ENCODE measurements at places on chromosomes 1 and 21. TPM values are rescaled to one million over a fixed set of nuclear protein-coding genes. Genes with fewer than 3 reads are reported as not detected.
A peak's percentile ranks its signal among the peaks of the same experiment; 100 is the strongest.

GRCh38 chr1:212438831-212439237, 6.1 kb downstream of the NENF start:
- DNase-seq = no peak

DNA sequence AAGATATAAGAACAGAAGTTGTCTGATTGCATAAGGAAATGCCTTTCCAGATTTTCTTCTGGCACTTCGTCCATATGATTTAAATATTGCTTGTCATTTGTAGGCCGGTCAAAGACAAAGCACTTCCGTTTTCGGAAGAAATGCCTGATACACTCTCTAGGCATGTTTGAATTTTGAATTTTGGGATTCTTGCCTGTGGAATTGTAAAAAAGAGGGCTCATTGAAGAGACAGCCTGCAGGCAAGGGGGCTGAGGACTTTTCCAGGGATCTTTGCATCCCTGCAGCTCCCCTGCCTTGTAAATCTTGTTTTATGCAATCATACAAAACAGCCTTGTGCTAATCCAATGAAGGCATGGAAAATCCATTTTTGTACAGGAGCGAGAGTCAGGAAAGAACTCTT, 7.4 kb downstream of the GBP4 start:
- no peak for DNase-seq

DNA sequence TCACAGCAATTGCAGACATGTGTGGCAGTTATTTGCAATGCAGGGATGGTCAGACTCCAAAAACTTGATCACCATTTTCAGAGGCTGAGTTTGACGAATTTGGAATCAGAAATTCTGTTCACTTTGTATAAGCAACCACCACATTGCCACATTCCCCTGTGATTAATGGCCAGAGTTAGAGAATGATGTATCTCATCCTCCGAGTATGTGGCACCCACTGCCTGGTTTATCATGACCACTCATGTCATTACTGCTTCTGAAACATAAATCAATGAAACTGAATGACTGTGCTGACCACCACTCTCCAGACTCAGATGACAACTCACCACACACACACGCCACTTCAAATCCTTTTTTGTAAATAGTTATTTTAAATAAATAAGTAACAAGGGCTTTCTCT, 66.6 kb upstream of the CACHD1 start:
- DNase-seq = no peak

- DNase-seq = no peak
These were observed 11.5 kb upstream of the HCRTR1 start for GRCh38 chr1:31605908-31606427.

- no peak for DNase-seq
These were observed 5.7 kb upstream of the COL6A2 start for GRCh38 chr21:46092026-46092764.

GRCh38 chr1:181587870-181588438, 104.6 kb downstream of the CACNA1E start:
- DNase-seq = no peak

- no peak for DNase-seq
These were observed 43.5 kb downstream of the CDC42 start for GRCh38 chr1:22096036-22096435.

DNA sequence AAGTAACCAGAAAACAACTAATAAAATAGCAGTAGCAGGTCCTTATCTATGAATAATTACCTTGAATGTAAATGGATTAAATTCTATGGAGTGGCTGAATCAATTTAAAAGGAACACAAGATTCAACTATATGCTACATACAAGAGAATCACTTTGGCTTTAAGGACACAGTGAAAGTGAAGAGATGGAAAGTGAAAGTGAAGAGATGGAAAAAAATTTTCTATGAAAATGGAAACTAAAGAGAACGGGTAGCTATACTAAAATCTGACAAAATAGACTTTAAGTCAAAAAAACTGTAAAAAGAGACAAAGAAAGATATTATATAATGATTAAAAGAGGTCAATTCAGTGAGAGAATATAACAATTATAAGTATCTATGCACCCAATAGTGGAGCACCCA, 54.7 kb downstream of the C1orf185 start:
- no peak for DNase-seq

GRCh38 chr1:147570907-147571306, 29.6 kb downstream of the BCL9 start:
- no peak for DNase-seq

GRCh38 chr1:168243636-168244212, 17.9 kb downstream of the SFT2D2 start:
- peak; percentile 11 for DNase-seq

- peak; percentile 44 for DNase-seq
These were observed 64.0 kb upstream of the HMCN1 start for GRCh38 chr1:185670187-185670627.

DNA sequence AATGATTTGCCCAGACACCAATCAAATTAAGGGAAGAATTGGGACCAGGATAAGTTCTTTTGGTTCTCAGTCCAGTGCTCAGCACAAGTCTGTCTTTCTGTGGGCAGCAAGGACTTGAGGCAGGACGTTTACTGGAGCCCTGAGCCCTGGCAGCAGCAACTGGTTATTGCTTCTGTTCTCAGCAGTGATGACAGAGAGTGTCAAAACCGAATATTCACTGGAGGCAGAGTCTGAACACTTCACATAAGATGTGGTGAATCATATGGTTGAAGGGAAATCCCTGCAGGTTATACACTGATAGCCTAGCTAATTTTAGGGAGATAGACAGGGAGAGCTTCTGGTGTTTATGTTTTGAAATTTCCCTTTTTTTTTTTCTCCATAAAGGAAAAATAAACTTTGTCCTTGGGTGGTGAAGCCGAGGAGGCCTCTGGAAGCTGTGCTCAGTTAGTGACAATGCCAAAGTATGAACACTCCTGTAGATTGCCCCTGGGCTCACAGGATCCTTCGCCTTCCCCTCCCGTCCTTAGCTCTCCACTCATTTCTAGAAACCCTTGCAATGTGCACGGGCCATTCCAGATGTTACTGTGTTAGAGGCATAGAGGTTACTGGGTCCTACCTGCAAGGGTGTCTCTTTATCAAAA, 26.3 kb upstream of the TSPAN2 start:
- no peak for DNase-seq

DNA sequence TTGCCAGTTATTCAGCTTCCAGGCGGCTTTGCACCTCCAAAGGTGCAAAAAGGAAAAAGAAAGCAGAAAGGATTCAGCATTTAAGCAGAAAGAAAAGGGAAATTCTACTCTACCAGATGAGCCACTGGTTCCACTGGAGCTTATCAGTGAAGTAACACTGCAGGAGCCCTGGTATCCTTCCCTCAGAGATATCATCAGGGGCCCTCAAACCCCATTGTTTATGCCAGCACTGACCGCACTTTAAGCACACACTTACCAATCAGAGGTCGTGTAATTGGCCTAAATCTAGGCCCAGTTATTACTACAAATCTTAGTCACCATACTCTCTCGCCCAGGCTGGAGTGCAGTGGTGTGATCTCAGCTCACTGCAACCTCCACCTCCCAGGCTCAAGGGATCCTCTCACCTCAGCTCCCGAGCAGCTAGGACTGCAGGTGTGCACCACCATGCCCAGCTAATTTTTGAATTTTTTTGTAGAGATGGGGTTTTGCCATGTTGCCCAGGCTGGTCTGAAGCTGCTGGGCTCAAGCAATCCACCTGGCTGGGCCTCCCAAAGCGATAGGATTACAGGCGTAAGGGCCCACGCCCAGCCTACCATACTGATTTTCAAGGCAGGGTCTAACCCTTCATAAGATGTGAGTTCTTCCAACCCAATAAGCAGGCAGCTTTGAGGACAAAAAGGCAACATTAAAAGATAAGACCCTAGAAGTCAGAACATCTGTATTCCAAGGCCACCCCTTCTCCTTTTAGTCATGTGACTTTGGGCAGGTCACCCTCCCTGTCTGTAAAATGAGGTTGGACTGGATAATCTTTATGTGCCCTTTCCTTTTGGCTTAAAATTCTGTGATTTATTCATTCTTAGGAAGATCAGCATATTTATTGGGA, 125.3 kb downstream of the SYT2 start:
- no peak for DNase-seq

DNA sequence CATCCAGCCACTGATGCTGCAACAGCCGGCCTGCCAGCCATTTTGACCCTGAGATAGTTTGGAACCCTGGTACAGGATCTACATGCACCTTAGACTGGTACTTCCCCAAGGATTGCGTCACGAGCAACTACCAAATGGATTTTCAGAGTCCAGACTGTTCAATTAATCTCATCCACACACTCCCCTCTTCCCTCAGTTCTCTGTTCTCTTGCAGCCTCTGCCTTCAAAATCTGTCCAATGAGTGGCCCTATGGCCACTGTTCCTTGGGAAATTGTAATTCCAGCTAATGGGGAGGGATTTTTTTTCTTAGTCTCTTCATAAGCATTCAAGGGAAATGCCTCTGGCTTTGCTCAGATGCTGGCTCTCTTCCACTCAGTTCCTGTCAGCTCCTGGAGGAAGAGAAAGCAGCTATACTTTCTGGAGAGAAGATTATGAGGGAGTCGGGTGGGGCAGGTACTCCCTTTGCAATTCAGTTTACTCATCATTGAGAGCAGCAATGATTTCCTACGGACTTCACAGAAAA, 19.8 kb upstream of the UAP1 start:
- DNase-seq = no peak

DNA sequence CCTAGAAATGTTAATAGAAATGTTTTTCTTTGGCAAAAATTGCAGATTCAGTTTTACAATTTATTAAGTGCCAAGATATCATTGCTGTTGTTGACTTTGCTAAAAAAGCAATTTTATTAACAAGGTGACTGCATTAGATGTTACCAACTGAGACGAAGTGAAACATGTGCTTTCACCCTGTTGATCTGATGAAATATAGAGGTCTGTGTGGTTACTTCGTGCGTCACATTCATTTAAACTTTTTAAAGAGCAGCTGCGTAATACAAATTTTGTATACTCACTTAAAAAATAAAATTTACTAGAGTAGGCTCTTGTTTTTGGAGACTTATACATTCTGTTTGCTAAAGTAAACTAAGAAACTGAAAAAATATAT, 465.7 kb downstream of the USP25 start:
- DNase-seq = no peak

- DNase-seq = no peak
These were observed 43.9 kb upstream of the SGIP1 start for GRCh38 chr1:66489972-66490601.

DNA sequence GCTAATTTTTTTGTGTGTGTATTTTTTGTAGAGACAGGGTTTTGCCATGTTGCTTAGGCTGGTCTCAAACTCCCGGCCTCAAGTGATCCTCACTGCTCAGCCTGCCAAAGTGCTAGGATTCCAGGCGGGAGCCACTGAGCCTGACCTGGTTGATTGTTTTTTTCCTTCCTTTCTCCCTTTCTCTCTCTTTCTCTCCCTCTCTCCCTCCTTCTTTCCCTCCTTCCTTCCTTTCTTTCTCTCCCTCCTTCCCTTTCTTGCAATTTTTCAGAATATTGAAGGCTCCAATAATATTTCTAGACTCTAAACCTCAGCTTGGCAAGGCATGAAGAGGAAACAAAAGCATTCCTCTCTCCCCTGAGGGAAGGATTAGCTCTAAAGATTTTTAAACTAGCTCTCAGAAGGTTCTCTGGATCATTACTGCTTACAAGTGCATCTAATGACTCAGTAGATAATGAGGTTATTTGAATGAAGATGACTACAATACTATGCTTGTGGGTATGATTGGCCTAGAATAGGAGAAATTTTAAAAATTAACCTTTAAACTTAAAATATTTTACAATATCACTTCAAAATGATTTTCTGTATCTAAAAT, 68.5 kb upstream of the GADD45A start:
- no peak for DNase-seq

DNA sequence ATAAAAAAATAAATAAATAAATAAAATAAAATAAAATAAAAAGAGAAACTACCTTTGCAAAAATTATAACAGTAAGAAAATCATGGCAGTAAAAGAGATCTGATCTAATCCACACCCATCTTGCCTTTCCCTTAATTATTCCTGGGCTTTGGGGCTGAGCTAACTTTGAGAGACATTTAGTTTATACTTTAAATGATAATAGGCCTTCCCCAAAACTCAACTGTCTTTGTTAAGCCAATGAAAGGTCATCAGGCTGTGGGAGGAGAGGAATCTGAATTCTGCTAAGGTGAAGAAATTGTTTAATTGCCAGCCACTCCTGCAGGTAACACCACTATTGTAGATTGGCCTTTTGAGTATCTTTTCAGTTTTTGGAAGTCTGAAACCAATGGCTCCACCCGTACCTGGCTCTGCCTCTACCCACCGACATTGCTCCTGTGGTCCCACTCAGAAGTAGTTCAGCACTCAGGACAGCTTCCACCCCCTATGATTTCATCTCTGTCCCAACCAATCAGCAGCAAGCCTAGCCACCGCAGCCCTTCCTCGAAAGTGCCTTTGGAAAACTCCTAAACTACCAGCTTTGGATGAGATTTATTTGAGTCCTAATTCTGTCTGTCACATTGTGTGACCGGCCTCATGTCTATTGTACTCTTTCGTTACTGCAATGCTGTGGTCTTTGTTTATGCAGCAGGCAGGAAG, 23.0 kb upstream of the PNRC2 start:
- no peak for DNase-seq

DNA sequence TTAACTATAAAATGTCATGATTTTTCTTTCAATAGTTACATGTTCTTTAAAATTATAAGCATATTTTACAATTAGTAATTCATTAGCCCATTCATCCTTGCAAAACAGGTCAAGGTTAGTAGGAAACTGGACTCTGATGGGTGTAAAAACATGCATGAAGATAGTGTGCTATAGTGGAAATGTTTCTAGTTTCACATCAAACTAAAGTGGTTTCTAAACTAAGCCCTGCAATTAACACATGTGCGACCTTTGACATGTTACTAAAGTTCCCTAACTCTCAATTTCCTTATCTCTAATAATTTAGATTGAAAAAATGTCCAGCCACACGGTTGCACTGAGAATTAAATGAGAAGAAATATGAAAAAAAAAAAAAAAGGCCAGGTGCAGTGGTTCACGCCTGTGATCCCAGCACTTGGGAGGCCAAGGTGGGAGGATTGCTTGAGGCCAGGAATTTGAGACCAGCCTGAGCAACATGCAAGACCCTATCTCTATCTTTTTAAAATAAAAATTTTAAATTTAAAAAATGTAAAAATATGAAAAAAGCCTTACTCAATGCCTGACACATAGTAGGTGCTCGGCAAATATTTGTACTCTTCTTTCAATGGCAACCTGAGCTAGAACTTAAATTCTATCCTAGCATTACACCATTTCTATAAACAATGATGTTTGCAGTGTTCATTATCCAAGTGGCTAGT, 44.1 kb upstream of the PALMD start:
- no peak for DNase-seq

DNA sequence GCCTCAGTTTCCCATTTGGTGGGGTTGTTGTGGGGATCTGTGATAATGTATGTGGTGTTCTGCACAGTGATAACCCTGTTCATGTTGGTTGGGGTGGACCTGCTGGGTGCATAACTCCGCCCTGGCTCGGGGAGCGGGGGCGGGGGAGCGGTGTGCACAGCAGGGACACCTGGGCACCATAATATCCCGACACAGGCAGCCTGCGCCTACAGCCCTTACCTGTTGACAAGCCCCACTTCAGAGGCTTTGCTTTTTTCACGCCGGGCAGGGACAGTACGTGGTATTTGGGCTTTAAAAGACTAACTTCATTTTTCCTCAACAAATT, 48.0 kb upstream of the ACOT11 start:
- DNase-seq = no peak

The KAZN gene
- 0.22 TPM for total RNA-seq

The CFHR5 gene
- not detected for total RNA-seq

The PEX19 gene
- 32.0 TPM for total RNA-seq

The C1orf210 gene
- total RNA-seq = not detected

The CA6 gene
- not detected for total RNA-seq

The SVBP gene
- 21.3 TPM for total RNA-seq

The ODF2L gene
- total RNA-seq = 71.2 TPM

The GBP1 gene
- total RNA-seq = 16.5 TPM

The F3 gene
- total RNA-seq = not detected

The C1orf185 gene
- not detected for total RNA-seq

All from CD4-positive, alpha-beta T cell (primary cell).